ENCODE measurements at places on chromosomes 1 and 21.

DNA sequence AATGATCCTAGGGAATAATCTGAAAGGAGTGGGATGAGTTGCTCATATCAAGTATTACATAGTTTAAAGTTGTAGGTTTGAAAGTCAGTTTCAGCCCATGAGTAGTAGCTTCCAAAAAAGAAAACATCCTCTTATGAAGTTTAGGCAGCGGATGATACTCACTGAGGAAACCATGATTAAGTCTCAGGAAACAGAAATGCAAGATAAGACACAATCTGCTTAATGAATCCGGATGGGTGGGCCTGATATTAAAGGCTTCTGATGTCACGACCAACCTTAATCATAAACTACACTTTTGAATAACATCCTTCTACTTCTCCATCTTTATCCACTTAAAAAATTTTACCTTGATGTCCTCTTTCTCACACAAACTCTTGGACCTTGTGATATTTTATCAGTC is 61.8 kb downstream of the S1PR1 start:
- DNase-seq, result no peak

DNA sequence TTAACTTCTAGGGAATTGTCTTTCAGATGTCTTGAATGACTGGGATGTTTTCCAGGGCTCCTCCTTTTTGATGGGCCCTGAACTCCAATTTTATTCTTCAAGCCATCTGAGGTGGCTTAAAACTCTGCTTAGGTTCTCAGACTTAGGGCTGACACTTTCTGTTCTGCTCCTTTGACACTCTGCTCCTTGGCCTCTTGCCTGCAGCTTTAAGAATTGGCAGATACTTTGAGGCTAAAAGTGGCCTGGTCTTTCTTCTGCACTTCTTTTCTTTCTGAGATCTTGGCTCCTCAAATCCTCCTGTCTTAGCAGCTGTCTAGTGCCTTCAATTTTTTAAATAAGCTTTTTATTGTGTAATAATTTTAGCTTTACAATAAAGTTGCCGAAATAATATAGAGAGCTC is 294.6 kb downstream of the RPS6KC1 start:
- no peak for DNase-seq

- DNase-seq, result no peak
Measured at GRCh38 chr1:98035602-98036002, 114.8 kb upstream of the DPYD start.

- DNase-seq, result no peak
Measured at GRCh38 chr1:218400624-218401023, 55.5 kb downstream of the TGFB2 start.

- peak; percentile 36 for DNase-seq
Measured at GRCh38 chr1:183180218-183180617, 5.8 kb upstream of the LAMC2 start.

DNA sequence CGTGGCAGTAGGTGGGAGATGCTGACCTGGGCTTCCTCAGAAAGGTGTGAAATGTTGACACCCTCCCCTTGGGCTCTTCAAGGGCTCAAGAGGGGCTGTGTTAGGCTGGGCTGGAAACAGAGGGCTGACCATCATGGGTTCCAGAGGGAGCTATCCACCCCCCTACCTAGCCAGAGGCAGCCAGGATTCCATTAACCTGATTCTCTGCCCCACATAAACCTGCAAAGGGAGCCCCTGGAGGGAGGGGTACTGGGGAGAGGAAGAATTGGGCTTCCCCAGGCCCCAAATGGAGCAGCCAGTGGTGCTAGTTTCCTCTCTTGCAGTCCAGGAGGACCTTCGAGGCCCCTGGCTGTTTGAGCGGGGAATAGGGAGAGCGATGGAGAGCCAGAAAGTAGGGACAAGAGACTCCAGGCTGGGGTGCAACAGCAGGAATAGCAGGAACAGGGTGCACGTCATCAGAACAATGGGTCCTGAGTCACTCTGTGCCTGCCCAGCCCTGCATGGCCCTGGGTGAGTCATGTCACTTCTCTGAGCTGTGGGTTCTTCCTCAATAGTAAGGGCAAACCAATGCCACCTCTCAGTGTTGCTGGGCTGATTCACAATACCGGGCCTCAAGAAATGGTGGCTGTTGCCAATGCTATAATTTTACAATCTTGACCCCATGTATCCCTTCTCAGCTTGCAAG is 121.2 kb downstream of the EPHB2 start:
- no peak for DNase-seq

- DNase-seq, result no peak
Measured at GRCh38 chr1:11335417-11336056, 62.5 kb downstream of the UBIAD1 start.

DNA sequence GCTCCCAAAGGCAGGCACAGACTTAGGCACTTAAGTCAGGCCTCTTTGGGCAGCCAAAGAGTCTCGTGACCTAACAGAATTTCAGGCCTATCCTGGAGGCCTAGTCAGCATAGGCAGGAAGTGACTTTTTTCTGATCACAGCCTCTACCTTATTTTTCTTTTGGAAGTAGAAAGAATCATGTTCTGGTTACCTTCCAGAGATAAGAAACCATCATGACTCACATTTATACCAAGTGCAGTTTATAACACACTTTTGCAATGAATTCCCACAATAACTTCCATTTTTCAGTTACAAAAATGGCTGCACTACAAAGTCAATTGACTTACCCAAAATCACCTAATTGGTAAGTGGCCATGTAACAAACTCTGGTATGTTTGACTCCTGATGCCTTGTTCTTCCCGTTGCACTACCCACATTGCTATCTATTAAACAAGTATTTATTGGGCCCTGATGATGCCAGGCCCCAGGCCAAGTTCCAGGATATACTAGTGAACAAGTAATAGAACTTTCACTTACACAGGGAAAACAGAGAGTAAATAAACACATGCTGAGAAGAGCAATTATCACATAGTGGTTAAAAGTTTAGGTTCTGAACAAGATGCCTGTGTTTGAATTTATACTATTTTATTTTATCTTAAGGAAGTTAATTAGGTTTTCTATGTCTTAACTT is 74.3 kb downstream of the SH3GLB1 start:
- DNase-seq, result no peak

GRCh38 chr1:198701766-198702539 is 63.1 kb downstream of the PTPRC start:
- no peak for DNase-seq

DNA sequence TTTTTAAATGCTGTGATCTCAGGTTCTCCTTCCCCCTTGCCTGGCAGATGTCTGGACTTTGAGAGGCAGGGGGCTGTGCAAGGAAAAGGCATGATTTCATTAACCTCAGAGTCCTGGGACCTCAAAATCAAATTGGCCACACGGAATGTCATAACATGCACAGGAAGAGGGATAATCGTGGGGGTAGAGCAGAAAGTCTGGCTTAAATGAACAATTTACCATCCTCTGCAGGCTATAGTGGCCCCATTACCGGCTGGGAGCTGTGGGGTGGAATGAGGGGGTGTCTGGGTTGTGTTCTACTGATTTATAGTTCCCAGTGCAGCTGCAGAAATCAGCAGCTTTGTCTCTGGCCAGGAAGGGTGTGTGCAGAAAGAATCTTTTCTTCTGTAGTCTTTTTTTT is 10.8 kb downstream of the OPRD1 start:
- DNase-seq, result no peak

- no peak for DNase-seq
Measured at GRCh38 chr1:119724611-119725218, 13.0 kb downstream of the PHGDH start.

DNA sequence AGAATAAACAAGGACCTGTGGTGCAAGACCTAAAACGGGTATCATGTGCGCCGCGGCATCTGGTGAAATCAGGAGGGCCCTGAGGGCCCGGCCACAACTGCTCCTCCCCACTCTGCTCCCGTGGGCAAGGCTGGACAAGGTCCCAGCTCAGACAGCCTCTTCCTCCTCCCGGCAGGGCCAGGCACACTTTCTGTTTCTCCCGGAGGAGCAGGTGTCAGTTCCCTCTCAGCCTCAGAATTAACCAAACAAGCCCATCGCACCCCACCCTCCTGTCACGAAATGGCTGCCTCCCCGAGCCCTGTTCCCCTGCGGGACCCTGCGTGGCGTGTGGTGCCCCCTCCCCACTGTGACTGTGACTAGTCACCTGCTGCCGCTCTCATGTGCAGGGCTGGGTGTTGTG is 15.2 kb downstream of the PTTG1IP start:
- DNase-seq, result no peak

GRCh38 chr1:92118826-92119225 is 38.7 kb downstream of the BTBD8 start:
- DNase-seq, result no peak

GRCh38 chr1:50214717-50215116 is 106.0 kb downstream of the ELAVL4 start:
- no peak for DNase-seq

- no peak for DNase-seq
Measured at GRCh38 chr1:178941849-178942248, 71.0 kb upstream of the ANGPTL1 start.

DNA sequence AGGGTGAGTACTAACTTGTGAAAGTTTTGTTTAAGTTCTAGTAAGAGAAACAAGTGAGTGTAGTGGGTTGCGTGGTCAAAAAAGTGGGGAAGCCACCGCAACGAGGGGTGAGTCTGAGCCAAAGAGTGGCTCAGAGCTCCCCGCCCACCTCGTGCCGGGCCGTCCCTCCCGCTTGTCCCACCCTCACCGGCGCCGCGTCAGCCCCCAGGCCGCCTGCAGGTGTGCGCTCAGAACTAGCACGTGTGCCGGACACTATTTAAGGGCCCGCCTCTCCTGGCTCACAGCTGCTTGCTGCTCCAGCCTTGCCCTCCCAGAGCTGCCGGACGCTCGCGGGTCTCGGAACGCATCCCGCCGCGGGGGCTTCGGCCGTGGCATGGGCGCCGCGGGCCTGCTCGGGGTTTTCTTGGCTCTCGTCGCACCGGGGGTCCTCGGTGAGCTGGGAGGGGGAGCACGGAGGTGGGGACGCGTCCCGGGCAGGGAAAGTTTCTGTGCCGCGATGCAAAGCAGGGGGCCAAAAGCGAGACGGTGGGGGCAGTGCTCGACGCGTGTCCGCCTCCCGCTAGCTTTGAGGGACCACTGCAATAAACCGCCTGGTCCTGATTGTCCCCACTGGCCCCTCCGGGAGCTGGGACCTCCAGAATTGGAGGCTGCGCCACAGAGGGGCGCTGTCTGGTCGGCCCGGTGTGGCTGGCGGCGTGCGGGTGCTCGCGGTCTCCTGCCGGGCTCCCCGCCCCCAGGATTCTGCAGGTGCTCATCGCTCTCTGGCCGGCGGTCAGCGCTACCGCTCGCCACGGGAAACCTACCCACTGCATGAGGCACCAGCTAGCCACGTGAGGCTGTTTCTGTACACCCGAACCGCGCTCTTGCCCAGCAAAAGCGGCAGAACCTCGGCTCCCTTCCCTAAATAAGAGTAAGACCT is at the start of gene CR2:
Gene CR2, plus strand, starts transcription at position 283 of the 919 bp plus-strand sequence. Its CDS starts 91 bp downstream, at position 374.
- DNase-seq, result no peak

DNA sequence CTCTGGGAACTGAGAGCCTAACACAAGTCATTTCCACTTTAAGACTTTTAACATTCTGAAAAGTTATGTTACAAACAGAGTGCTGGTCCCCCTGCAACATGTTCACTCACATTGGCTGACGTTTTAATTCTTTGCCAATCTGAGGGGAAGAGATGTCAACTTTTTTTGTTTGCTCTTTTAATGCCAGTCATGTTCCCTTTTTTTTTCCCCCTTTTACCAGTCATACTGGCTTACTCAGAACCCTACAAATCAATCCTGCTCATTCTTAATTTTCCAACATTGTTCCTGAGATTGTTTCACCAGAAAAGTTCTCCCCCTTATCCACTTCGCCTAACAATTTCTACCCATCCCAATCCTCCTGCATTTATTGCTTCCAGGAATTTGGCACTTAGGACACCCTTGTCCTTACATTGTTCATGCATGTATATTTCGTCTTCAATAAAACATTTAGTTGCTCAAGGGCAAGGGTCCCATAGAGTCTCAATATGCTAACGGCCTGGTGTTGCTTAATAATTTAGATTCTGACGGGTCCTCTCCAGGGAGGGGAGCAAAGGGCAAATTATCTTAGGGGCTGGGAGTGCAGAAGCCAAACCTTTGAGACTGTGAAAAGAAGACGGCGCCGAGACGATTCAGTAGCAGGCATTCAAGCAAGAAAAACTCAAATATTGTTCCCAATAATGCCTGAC is 624 bp upstream of the CR1L start:
- DNase-seq, result no peak

- DNase-seq, result no peak
Measured at GRCh38 chr1:5751833-5752745, 240.1 kb downstream of the NPHP4 start.

- DNase-seq, result no peak
Measured at GRCh38 chr1:186091222-186091720, 283.8 kb downstream of the TPR start.

DNA sequence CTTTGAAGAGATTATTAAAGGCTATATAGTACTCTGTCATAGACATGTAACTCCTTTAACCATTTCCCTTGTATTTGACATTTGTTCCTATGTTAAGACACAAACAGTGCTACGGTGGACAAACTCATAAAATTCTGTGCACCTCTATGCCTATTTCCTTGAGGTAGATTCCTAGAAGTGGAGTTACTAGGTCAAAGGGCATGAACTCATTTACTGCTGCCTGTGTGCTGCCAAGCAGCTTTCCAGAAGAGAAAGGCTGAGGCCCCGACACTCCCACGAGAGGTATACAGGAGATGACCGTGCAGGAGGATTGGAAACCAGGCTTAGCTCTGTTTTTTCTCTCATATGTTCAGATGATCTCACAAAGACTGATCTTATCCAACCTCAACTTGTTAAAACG is 34.4 kb upstream of the TENT5C start:
- DNase-seq, result no peak

GRCh38 chr1:104294259-104294658 is 544.6 kb downstream of the AMY1C start:
- no peak for DNase-seq

GRCh38 chr1:30790850-30791778 is 33.5 kb upstream of the LAPTM5 start:
- DNase-seq, result no peak

DNA sequence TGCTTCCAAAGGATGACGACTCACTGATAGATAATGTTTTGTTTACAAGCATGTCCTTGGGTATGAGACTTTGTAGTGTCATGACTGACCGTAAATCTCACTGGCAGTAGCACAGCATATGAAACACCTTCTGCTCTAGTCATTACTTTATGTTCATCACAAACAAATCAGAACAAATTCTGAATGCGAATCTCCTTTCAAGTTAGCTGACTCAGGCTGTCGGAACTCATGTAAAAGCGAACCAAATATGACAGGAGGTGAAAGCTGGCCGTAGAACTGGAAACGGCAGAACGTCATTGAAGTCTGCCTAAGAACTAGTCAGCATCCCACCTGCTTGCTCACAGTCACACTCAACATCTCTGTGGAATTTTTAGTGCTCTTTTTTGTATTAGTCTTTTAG is 143.9 kb downstream of the RGS7 start:
- no peak for DNase-seq

DNA sequence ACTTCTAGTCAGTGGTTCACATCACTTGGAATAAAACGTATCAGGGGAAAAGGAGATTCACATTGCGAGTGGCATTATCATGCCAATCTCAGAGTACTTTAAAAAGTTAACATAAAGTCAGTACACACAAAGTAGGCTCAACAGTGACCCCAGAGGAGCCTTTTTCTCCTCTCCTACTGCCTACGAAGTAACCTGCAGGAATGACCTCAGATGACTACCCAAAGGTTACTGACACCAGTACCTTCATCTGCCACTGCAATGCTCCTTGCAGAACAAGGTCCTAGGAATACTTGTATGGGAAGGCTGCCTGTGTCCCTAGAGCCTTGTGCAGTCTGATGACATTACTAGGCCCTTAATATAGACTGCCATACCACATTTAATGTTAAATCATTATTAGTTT is 389.8 kb upstream of the LYPLAL1 start:
- no peak for DNase-seq

- no peak for DNase-seq
Measured at GRCh38 chr1:241219449-241219848, 137.6 kb downstream of the RGS7 start.

- DNase-seq, result no peak
Measured at GRCh38 chr1:220432408-220432807, 95.5 kb upstream of the MARK1 start.
